ENCODE measurements at places on chromosomes 13 and 19. TPM values are rescaled to one million over a fixed set of nuclear protein-coding genes. Genes with fewer than 3 reads are reported as not detected.
A peak's percentile ranks its signal among the peaks of the same experiment; 100 is the strongest.

GRCh38 chr19:29263305-29264135 is 50.6 kb upstream of the UQCRFS1 start:
- H3K4me1 ChIP-seq, result no peaks in the 10 kb centered on the region
- peak; percentile 92 for DNase-seq
- no peak overlapping the region for H3K27ac ChIP-seq
- H3K27me3 ChIP-seq, result no peaks in the 10 kb centered on the region

DNA sequence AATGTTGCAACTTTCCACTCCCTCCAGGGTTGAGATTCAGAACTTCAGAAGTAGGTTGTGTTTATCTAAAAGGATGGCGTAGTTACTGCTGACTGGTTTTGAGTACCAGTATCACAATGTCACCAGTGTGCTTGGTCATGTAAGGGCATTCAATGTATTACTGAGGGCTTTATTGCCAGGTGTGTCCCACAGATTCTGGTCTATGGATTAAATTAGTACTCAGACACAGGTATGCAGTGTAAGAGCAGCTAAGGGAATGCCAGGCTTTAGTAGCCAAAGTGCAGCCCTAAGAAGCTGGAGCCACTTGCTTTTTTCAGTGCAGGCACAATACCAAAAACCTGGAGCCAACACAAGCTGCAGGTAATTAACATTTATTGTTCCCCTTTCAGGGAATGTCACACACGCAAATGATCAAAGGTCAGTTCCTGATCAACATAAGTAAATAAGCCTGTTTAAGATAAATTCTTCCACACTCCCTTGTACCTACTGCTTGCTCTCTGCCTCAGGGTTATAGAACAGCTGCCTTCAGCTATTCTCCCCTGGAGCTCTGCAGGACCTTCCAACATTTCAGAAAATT is 130.1 kb upstream of the ZNF91 start:
- no peaks in the 10 kb centered on the region for H3K4me1 ChIP-seq
- H3K36me3 ChIP-seq, result no peaks in the 10 kb centered on the region
- H3K4me3 ChIP-seq, result no peak overlapping the region
- DNase-seq, result no peak

The ERFL gene
- total RNA-seq, result 0.23 TPM

GRCh38 chr13:58080806-58081205 is 449.3 kb downstream of the PCDH17 start:
- peaks cover 6% of the 10 kb centered on the region for H3K4me1 ChIP-seq
- H3K27ac ChIP-seq, result no peak overlapping the region
- H3K4me3 ChIP-seq, result no peak overlapping the region
- DNase-seq, result no peak

The ZNF181 gene
- 11.1 TPM for total RNA-seq

The JOSD2 gene
- total RNA-seq, result 6.9 TPM

DNA sequence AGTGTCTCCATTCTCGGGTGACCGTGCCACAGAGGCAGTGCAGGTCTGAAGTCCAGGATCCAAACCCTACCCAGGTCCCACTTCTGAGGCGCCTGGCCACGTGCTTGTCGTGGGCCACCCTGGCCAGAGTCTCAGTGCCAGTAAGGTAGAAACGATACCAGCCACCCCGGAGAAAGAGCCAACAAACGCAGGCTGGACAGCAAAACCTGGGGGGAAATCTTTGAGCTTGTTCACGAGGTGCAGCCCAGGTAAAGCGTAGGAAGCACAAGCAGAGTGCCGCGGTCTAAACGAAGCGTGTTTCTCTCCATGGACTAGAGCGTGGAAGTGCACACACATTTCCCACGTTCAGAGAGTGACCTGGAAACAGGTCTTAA is 95.6 kb downstream of the ATP11A start:
- no peak overlapping the region for H3K27ac ChIP-seq
- H3K4me1 ChIP-seq, result no peaks in the 10 kb centered on the region
- H3K36me3 ChIP-seq, result peaks cover 49% of the 10 kb centered on the region
- no peak overlapping the region for H3K4me3 ChIP-seq
- DNase-seq, result peak; percentile 38

GRCh38 chr13:98507282-98507797 is 69.6 kb downstream of the STK24 start:
- no peaks in the 10 kb centered on the region for H3K27me3 ChIP-seq
- peak overlapping the region; percentile 36 for H3K27ac ChIP-seq
- peak overlapping the region; percentile 39 for H3K4me3 ChIP-seq
- H3K4me1 ChIP-seq, result peaks cover 50% of the 10 kb centered on the region
- DNase-seq, result peak; percentile 90

GRCh38 chr19:30011051-30011578 is 69.1 kb downstream of the URI1 start:
- no peak overlapping the region for H3K4me3 ChIP-seq
- H3K27ac ChIP-seq, result no peak overlapping the region
- no peaks in the 10 kb centered on the region for H3K4me1 ChIP-seq
- DNase-seq, result peak; percentile 61

DNA sequence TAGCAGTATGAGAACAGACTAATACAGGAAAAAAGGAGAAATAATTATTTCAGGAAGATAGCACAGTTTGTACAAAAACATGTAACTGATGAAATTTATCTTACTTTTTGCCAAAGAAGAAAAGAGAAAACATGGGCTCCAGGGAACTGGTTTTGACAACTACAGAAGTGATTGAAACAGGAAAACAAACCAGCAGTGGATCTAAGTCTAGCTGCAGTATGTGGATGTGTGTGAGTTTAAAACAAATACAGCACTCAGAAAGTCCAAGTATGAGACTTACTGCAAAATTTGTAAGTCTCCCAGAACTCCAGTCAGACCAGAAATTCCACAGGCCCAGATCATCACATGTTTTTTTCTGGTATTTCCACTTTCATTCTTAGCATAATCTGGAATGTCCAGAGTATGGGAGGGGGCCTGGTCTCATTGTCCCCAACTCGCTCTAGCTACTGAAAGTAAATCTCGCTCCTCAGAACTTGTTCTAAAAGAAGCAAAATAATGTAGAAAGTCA is 259.5 kb downstream of the NHLRC3 start:
- H3K4me3 ChIP-seq, result no peak overlapping the region
- H3K27ac ChIP-seq, result no peak overlapping the region
- no peaks in the 10 kb centered on the region for H3K27me3 ChIP-seq
- no peak for DNase-seq
- H3K36me3 ChIP-seq, result no peaks in the 10 kb centered on the region

The SLITRK5 gene
- 2.5 TPM for total RNA-seq

DNA sequence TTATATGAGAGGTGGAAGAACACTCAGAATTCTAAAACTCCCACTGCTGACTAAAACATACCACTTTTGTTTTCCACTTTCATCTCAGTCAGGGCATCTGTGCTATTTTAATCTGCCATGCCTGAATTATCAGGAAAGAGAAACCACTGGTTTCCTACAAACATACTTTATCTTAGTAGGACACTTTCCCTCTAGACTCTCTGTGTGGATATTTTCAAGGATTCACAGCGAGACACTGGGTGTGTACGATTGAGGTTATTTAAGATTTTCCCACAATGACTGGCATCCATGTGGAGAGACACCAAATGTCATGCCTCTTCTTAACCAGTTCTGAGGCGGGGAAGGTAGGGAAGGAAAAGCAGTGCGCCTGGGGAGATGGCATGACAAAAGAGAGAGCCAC is 212.2 kb downstream of the ENOX1 start:
- H3K4me1 ChIP-seq, result no peaks in the 10 kb centered on the region
- no peaks in the 10 kb centered on the region for H3K36me3 ChIP-seq
- DNase-seq, result no peak
- H3K27me3 ChIP-seq, result peaks cover 80% of the 10 kb centered on the region
- H3K4me3 ChIP-seq, result no peak overlapping the region
- no peak overlapping the region for H3K27ac ChIP-seq

GRCh38 chr13:48901781-48902180 is 73.9 kb upstream of the FNDC3A start:
- H3K4me1 ChIP-seq, result no peaks in the 10 kb centered on the region
- no peak overlapping the region for H3K27ac ChIP-seq
- H3K36me3 ChIP-seq, result no peaks in the 10 kb centered on the region
- no peak for DNase-seq

- no peak overlapping the region for H3K27ac ChIP-seq
- no peaks in the 10 kb centered on the region for H3K36me3 ChIP-seq
- DNase-seq, result no peak
- H3K4me3 ChIP-seq, result no peak overlapping the region
- peaks cover 9% of the 10 kb centered on the region for H3K4me1 ChIP-seq
Measured at GRCh38 chr13:92716749-92717148, 509.9 kb upstream of the GPC6 start.

GRCh38 chr19:3403489-3404323 is 37.3 kb downstream of the NFIC start:
- no peaks in the 10 kb centered on the region for H3K4me1 ChIP-seq
- DNase-seq, result peak; percentile 70
- no peak overlapping the region for H3K4me3 ChIP-seq
- no peak overlapping the region for H3K27ac ChIP-seq
- H3K36me3 ChIP-seq, result no peaks in the 10 kb centered on the region
- H3K27me3 ChIP-seq, result no peaks in the 10 kb centered on the region

GRCh38 chr13:43110036-43110435 is 86.7 kb downstream of the DNAJC15 start:
- H3K4me3 ChIP-seq, result no peak overlapping the region
- DNase-seq, result no peak
- H3K27me3 ChIP-seq, result no peaks in the 10 kb centered on the region
- H3K36me3 ChIP-seq, result peaks cover 39% of the 10 kb centered on the region

The NFKBIB gene
- 23.8 TPM for total RNA-seq

DNA sequence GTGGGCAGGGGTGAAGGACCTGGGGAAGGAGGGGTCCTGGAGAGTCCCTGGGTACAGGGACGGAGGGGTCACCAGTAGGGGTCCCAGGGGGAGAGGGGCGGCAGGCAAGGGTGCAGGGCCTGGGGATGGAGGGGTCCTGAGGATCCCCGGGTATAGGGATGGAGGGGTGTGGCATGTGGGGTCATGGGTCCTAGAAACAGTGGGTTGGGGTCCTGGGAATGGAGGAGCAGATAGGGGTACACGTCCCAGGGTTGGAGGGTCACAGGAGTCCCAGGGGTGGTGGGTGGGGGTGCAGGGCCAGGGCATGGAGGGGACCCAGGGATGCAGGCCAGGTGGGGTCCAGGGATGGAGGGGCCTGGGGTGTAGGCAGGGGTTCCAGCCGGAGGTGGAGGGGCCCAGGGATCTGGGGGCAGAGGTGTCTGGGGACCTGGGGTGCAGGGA is 1.4 kb downstream of the BTBD2 start:
- H3K36me3 ChIP-seq, result peaks cover 5% of the 10 kb centered on the region
- H3K27ac ChIP-seq, result no peak overlapping the region
- DNase-seq, result no peak
- no peaks in the 10 kb centered on the region for H3K27me3 ChIP-seq
- H3K4me1 ChIP-seq, result no peaks in the 10 kb centered on the region

- H3K27ac ChIP-seq, result no peak overlapping the region
- H3K36me3 ChIP-seq, result peaks cover 72% of the 10 kb centered on the region
- H3K27me3 ChIP-seq, result no peaks in the 10 kb centered on the region
- no peaks in the 10 kb centered on the region for H3K4me1 ChIP-seq
- no peak for DNase-seq
Measured at GRCh38 chr19:39363901-39364457, 21.8 kb downstream of the SAMD4B start.

DNA sequence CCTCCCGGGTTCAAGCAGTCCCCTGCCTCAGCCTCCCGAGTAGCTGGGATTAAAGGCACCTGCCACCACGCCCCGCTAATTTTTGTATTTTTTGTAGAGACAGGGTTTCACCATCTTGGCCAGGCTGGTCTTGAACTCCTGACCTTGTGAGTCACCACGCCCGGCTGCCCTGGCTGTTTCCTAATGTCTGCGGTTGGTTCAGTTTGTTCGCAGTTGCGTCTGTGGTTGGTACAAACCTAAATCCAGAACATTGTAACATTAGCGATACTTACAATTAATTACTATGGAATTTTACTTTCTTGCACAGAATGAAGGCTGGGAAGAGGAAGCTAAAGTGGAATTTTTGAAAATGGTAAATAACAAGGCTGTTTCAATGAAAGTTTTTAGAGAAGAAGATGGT is 38.1 kb downstream of the RNF17 start:
- no peak for DNase-seq
- no peak overlapping the region for H3K4me3 ChIP-seq
- no peaks in the 10 kb centered on the region for H3K27me3 ChIP-seq
- no peak overlapping the region for H3K27ac ChIP-seq

DNA sequence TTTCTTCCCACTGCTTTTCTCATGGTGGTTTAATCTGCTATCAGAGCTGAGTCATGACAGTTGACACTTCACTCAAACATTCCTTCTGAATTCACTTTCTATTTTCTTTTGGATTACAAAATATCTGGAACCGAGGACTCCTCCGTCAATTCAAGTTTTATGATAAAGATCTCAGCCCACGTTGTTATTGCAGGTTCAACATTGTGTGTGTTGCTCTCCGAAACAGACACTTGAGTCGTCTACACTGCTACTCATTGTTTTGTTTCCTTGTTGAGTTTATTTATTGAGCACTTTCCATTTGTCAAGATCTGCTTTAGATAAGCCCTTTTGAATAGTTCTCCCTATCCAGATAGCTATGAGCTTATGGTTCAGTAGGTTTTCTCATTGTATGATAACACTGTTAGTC is 636.1 kb upstream of the GPC6 start:
- H3K27me3 ChIP-seq, result peaks cover 42% of the 10 kb centered on the region
- no peak overlapping the region for H3K27ac ChIP-seq
- DNase-seq, result no peak
- H3K4me3 ChIP-seq, result no peak overlapping the region
- no peaks in the 10 kb centered on the region for H3K36me3 ChIP-seq
